Stimulated activated CD4-positive, alpha-beta T cell treated with anti-CD3 and anti-CD28 coated beads, Interleukin-1b, Interleukin-23, amount 100 ng/mL, for 1 hour (primary cell): ENCODE measurements at places on chromosomes 5 and 9.

DNA sequence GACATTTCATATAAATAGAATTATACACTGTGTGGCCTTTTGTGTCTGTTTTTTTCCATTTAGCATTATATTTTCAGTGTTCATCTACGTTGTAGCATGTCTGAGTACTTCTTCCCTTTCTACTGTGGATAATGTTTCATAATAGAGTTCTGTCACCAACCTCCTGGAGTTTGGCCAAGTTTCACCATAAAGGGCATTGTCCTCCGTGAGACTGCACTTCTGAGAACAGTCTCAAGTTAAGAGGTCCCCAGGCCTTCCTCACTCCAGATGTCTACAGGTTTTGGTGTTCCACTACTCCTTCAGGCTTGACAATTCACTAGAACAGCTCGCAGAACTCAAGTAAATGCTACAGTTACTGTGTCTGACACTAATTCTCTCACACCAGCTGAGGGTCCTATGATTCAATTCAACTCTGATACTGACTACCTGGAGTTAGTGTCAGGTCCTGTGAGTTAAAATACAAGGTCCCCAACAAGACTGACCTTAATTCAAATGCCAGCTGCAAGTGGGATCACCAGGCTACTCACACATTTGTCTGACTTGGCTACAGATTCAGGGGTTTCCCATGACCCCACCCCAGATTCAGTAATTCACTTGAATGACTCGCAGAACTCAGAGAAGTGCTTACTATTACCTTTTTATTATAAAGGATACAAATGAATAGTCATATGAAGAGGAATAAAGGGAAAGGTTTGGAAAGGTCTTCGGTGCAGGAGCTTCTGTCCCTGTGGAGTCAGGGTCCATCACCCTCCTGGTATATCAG, 31.1 kb downstream of the SLC35A4 start:
- DNase-seq = no peak

GRCh38 chr5:57447658-57448057, 35.0 kb downstream of the ACTBL2 start:
- no peak for DNase-seq

GRCh38 chr9:4114569-4115505, 185.0 kb downstream of the GLIS3 start:
- DNase-seq = no peak

DNA sequence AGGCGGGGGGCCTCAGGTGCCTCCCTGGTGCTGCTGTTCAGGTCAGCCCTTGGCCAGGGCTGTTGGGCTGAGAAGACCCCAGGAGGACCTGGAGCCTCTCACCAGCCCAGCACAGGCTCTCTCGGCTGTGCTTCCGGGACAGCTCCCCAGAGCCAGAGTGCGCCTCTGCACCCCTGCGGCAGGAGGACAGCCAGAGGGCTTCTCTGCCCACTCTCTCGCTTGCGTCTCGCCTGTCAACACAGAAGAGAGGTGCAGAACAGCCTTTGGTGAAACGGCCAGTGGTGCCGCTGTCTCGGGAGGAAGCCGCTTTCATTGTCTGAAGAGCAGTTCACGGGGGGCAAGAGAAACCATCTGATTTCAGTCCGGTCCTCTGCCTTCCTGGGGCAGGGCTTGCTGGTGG, 3.8 kb upstream of the NACC2 start:
- no peak for DNase-seq

DNA sequence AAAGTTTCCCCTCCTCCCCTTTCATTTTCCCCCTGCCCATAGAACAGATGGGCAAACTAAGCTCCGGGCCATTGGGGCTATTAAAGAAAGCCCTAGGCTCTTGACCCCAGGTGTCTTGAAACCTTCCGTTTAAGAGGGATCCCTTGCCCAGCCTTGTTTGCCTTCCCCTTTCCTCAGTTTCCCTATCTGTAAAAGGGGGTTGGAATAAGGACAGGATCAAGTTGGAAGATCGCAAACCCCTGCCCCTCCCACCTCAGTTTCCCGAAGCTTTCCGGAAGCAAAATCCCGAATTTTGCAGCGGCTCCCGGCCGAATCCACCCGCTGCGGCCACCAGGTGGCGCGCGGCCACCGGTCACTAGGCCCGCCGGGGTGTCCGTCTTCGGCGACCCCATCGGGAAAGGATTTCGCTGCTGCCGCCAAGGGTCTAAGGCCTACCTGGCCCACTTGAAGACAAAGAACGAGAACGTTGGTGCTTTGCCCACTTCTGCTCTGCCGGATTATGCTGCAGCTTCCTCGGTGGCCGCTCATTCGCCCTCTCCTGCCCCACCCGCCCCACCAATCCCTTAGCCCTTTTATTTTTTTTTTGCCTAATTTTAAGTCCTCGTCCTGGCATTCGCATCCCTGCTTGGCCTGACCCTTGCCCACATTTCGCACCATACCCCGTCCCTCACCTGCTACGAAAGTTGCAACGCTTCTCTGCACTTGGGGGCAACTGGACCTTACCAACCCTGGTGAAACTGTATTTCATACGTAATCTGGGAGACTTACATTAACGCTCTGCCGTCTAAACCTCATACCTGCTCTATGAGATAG, 962 bp upstream of the NR6A1 start:
- DNase-seq = no peak

- DNase-seq = no peak
These were observed 45.0 kb upstream of the KLF4 start for GRCh38 chr9:107534510-107535078.

DNA sequence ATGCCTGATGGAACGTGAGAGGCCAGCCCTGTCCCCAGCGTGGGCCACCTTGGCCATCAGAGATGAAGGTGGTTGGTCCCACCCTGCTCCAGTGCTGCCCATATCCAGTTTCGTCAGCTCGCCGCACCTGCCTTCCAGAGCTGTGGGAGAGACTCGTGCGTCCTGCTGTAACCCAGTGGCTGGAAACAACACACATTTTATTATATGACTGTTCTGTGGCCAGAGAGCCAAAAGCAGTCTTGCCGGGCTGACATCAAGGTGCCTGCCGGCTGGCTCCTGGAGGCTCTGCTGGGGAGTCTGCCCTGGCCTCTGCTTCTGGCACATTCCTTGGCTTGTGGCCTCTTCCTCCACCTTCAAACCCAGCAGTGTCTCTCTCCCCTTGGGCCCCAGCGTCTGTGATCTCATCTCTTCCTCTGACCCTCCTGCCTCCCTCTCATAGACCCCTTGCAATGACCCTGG, 94.7 kb downstream of the RXRA start:
- no peak for DNase-seq

GRCh38 chr9:92650296-92650695, 19.6 kb downstream of the IPPK start:
- no peak for DNase-seq

DNA sequence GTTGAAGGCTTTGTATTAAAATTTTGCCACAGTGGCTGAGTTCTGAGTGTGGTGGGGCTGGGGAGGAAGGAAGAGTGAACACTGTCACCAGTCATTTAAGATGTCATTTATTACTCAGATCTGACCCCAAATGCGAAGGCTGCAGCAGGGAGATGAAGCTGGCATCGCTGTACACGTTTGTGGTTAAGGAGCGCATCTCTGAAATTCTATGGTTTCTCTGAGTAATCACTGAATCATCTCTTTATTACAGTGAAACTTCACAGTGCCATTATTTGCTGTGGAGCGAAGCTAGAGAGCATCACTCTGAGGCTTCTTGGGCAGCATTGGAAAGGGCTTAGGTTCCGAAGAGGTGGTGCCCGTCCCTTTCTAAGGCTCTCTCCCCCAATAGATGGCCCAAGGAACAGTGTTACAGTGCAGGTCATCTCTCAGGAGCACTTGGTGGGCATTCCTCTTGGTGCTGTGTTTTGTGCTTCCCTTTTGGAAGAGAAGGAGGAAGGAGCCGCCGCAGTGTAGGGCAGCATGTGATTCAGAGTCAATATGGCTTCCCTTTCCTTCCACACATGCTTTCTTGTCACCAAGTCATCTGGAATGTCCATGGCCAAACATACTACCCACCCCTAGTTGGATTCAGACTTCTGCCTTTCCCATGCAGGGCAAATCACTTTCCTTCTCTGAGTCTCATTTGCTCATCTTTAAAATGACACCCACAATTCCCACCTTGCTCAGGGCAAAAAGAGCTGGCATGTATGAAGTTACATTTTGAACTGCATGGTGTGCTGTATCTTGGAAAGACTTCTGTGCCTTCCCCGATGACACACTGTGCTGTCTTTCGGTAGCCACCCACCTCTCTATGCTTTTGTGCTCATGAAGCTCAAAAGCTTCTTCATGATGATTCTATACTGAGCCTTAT, 9.3 kb upstream of the TEX48 start:
- DNase-seq = peak; percentile 30

DNA sequence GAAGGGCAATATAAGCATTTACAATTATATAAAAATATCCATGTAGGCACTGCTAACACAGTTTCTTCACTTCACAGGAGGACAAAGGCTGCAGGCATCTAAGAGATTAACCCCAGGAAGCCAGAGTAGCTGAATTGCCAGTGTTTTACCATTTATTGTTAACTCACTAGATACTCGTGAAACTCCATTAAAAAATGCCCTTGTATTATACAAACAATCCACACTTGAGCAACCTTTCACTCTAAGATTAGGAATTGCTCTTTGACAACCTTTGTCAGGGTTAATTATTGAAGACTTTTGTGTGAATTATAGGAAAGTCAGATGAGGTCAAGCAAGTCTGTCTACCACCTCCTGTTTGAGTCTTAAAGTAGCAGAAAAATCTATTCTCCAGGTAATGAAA, 317.8 kb downstream of the ADGRV1 start:
- DNase-seq = no peak

GRCh38 chr9:69476016-69476415, 151.0 kb downstream of the ENTREP1 start:
- no peak for DNase-seq

- no peak for DNase-seq
These were observed 142.3 kb downstream of the SMARCA2 start for GRCh38 chr9:2157277-2158110.
